Activated CD4-positive, alpha-beta T cell treated with anti-CD3 and anti-CD28 coated beads, Interleukin-2, amount 50 U/mL, for 24 hours (primary cell): ENCODE measurements at places on chromosomes 5 and 9.

- no peak for DNase-seq
Observed at GRCh38 chr5:127754706-127755105, 51.5 kb downstream of the CCDC192 start.

DNA sequence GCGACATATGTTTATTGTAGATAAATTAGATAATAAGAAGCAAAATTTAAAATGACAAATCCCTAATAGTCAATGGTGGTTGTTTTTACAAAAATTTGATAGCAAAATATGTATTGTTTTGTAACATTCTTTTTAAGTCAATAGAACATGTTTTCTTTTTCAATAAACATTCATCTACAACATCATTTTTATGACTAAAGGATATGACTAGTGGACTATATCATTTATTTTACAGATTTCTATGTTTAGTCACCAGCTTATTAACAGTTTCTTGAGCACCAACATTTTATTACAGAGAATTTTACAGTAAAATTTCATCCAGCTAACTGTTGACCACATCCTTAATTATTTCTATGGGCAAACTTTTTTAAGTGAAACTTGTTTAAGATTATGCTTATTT lies 114.7 kb upstream of the IL7R start:
- no peak for DNase-seq

DNA sequence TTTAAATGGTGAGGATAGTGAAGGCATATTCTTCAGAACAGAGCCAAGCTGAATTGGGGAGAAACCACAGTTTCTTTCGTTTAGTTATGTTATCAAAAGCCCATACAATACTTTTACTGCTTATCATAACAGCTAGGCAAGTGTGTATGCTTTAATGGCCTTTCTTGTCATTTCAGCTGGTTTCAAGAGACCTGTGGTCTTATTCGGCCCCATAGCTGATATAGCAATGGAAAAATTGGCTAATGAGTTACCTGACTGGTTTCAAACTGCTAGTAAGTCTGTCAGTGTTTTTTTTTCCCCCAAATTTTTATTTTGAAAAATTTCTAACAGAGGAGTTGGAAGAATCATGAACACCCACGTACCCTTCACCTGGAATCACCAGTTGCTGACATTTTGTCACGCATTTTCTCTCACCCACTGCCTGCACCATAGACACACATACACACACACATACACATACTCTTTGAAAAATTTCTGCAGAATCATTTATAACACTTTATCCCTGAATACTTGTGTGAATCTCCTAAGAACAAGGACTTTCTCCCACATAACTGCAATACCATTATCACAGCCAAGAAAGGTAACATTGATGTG lies 63.7 kb downstream of the TJP2 start:
- no peak for DNase-seq

DNA sequence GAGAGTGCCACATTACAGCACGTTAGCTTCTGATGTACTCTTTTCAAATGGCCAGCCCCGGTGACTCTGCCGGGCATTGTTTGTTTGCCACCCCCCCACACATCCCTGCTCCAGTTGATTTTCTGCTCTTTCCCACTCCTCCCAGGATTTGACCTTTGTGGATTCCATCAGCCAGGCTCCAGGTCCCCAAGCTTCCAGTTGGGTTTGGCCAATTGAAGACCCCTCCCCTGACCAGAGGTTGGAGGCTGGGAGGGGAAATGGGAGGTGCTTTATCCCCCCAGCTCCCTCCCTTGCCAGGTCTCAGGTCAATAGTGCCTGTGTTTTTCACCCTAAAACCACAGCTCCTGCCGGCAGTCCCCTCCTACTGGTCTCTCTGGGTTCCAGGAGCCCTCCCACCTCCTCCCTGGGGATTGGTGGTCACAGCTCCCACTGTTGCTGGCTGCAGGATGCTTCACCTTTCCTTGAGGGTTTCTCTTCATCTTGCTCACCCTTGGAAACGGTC lies 34.9 kb downstream of the IRF1 start:
- DNase-seq: no peak

- DNase-seq: no peak
Observed at GRCh38 chr5:52884453-52884852, 96.7 kb downstream of the ITGA1 start.

DNA sequence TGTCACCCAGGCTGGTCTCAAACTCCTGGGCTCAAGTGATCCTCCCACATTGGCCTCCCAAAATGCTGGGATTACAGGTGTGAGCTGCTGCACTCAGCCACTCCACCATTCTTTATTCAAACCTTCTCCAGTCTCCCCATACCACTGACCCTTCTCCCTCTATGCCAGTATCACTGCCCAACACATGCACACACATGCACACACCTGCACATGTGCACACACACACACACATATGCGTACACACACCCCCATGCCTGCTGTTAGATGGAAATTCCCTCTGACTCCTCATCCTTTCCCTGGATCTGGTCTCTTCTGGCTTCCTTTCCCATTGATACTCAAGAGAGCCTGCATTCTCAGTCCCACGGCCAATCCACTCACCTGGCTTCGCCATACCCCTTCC lies 170.0 kb downstream of the CRB2 start:
- no peak for DNase-seq

- DNase-seq: no peak
Observed at GRCh38 chr5:136613230-136613629, 247.9 kb upstream of the TRPC7 start.

GRCh38 chr9:135283671-135284070 lies 195.9 kb upstream of the PPP1R26 start:
- no peak for DNase-seq

- DNase-seq: no peak
Observed at GRCh38 chr5:31731016-31731415, 92.1 kb downstream of the PDZD2 start.

GRCh38 chr9:19140259-19140658 lies 13.0 kb upstream of the PLIN2 start:
- DNase-seq: no peak

GRCh38 chr5:10481241-10481935 lies 39.7 kb downstream of the ROPN1L start:
- no peak for DNase-seq

DNA sequence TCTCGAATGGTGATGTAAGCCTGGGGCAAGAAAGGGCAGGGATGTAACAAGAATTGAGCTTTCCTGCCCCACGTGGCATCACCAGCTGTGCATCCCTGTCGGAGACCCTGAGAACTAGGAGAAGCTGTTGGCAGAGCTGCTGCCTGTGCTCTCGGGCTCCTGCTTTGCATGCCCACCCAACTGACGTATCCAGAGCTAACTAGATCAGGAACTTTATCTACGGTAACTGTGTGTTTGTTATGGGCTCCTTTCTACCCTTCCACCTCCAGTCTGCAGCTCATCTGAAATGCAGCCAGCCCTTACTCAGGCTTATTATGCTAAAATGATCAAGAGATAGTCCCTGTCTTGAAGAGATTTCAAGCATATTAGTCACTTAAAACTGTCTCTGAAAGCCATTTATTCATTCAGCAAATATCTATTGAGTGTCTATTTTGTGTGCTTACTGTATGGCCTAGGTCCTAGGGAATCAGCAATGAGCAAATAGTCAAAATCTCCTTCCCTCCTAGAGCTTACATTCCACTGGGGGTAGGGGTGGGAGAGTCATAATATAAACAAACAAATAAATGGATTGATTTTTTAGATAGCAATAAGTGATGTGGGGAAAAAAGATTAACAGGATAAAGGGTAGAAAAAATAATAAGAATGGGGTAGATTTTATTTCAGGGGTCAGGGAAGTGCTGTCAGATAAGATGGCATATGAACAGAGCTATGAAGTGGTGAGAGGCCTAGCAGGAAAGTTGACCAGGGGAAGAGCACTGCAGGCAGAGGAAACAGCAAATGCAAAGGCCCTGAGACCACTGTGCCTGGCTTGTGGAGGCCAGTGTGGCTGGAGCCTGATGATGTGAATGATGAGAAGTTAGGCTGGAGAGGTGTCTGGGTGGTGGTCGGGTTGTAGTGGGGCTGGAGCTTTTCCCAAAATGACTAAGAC lies 118.2 kb downstream of the GALNT10 start:
- DNase-seq: no peak

- DNase-seq: no peak
Observed at GRCh38 chr5:13945271-13945670, 783 bp upstream of the DNAH5 start.

- DNase-seq: no peak
Observed at GRCh38 chr9:136726631-136727191, 14.3 kb downstream of the DIPK1B start.

- DNase-seq: no peak
Observed at GRCh38 chr5:135085936-135086725, 52.1 kb upstream of the PITX1 start.

GRCh38 chr5:77960305-77960704 lies 184.2 kb upstream of the TBCA start:
- no peak for DNase-seq

DNA sequence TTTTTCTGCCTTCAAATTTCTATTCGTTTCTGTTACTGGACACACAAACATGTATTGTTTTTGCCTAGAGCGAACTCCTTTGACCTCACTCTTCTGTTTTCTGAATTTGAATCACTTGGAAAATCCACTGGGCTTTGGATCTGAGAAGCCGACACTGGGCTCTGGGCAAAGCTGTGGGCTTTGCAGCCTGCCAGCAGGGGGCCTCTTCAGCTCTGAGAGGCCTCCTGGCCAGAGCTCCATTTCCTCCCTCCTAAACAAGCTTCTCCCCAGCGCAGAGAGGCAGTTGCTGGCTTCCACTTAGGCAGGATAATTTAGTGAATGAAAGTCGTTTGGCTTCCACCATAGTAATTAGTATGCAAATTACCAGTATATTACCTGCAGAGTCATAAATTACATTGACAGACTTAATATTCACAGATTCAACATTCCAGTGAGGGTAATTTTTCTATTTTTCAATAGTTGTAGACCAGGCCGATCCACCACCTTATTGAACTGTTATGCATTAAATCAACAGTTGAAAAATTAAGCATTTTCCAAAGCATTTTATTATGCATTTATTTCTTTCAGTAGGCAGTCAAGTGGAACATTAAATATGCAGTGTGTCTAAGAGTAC lies 104.0 kb upstream of the ZNF366 start:
- DNase-seq: no peak

- DNase-seq: no peak
Observed at GRCh38 chr5:127923804-127924570, 159.6 kb upstream of the SLC12A2 start.

GRCh38 chr9:68780720-68781119 lies 75.7 kb downstream of the PIP5K1B start:
- no peak for DNase-seq

GRCh38 chr5:178965465-178966055 lies 24.6 kb downstream of the ZNF454 start:
- DNase-seq: no peak

DNA sequence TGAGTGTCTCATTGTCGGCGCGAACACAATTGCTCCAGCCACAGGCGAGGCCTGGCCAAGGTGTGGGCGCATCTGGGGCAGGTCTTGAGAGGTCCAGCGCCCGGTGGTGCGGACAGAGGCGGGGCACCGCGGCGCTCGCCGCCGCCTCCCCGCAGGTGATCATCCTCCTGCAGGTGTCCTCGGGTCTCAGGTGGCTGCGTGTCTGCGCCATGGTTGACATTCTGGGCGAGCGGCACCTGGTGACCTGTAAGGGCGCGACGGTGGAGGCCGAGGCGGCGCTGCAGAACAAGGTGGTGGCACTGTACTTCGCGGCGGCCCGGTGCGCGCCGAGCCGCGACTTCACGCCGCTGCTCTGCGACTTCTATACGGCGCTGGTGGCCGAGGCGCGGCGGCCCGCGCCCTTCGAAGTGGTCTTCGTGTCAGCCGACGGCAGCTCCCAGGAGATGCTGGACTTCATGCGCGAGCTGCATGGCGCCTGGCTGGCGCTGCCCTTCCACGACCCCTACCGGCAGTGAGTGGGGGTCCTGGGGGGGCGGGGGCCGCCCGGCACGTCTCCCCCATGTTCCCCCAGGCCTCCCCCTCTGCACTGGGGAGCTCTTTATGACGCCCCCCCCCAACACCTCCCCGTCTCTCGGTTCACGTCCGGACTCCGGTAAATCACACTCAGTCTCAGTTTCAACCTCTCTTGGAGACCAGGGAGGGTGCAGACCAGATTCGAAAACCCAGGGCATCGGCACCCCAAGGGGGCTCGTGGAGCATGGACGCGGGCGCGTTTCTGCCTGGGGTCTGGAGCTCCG lies 446 bp downstream of the NXNL2 start:
- DNase-seq: no peak

DNA sequence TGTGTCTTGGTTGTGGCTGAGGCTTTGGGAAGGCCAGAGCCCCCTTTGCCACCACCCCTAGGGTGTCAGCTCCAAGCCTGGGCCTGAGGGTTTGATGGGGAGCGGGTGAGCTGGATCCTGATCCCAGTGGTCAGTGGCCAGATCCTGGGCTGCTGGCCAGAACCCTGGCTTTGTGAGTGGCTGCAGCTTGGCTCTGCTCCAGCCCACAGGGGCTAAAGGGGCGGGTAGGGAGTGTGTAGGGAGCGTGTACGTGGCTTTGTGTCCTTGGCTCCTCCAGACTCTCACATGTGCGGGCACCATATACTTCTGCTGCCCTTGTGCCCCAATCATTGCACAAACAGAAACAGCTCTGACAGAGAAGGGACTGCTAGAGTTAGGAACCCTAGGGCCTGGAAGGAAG lies 1.2 kb upstream of the IL11RA start:
- DNase-seq: no peak

DNA sequence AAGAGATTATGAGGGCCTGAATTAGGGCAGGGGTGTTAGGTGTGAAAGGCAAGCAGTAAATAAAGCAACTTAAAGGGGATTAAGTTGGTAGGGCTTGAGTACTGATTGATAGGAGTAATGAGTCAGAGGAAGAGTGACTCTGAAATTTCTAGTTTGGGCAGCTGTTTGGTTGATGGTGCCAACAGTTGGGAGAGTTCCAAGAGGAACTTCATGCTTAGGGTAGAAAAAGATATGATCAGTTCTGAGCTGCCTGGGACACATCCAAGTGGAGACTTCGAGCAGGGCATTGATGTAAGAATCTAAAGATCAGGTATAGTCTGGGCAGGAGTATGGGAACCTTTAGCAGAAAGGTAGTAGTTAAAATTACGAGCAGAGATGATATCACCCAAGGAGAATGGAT lies 10.2 kb downstream of the MAMDC2 start:
- no peak for DNase-seq

GRCh38 chr9:3200331-3200774 lies 325.4 kb downstream of the RFX3 start:
- DNase-seq: no peak

- DNase-seq: no peak
Observed at GRCh38 chr5:44051591-44051990, 337.6 kb downstream of the FGF10 start.

DNA sequence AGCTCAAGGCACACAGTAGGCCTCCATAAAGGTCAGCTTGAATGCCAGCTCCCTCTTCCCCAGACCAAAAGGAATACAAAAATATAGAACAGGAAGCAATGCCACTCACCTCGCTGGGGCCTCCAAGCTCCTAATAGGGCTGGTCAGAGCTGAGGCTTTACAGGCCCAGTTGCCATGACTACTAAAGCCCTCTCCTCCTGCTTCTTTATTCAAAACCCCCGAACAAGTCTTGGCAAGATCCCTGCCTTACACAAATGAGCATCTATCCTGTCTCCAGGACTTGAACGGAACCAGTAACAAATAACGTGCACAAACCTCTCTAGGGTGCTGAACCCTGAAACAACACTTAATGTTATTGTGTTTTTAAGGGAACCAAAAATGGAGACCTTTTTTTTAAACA lies 136.3 kb downstream of the SIL1 start:
- DNase-seq: no peak

- no peak for DNase-seq
Observed at GRCh38 chr5:126354012-126354857, 69.0 kb upstream of the GRAMD2B start.
